ENCODE measurements at places on chromosomes 4 and X.

GRCh38 chr4:3044870-3045819 lies 29.2 kb downstream of the HTT-AS start:
- no peak for DNase-seq

GRCh38 chr4:165085946-165086345 lies 26.7 kb downstream of the TMEM192 start:
- no peak for DNase-seq

GRCh38 chr4:189420572-189420971 lies 520.1 kb upstream of the FRG1 start:
- no peak for DNase-seq

- no peak for DNase-seq
These were observed 53.5 kb upstream of the SOD3 start for GRCh38 chr4:24741910-24742309.

DNA sequence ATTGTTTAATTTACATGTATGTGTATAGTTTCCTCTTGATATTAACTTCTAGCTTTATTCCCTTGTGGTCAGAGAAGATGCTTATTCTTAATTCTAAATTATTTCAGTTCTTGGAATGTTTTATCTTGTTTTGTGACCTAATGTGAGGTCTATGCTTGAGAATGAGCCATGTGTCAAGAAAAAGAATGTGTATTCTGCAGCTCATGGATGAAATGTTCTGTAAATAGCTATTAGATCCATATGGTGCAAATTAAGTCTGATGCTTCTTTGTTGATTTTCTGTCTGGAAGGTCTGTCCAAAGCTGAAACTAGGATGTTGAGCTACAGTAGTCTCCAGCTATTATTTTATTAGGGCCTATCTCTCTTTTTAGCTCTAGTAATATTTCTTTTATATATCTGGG lies 187.3 kb upstream of the RASGEF1B start:
- DNase-seq, result no peak

GRCh38 chr4:768995-769394 lies 56.9 kb downstream of the CPLX1 start:
- no peak for DNase-seq

DNA sequence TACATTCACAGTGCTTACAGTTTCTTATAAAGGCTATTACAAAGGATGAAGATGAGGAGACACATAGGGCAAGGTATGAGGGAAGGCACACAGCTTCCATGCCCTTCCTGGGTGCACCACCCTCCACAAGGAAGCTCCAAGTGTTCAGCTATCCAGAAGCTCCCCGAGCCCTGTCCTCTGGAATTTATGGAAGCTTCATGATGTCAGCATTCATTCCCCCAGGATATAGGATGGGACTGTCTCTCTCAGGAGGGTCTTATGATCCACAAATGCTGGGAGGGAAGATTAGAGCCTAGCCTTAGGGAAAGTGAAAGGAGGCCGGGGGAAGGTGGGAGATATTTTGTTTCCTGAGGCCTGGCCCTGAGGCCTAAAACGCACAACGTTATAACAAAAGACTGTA lies 236.0 kb downstream of the ANK2 start:
- DNase-seq, result no peak

DNA sequence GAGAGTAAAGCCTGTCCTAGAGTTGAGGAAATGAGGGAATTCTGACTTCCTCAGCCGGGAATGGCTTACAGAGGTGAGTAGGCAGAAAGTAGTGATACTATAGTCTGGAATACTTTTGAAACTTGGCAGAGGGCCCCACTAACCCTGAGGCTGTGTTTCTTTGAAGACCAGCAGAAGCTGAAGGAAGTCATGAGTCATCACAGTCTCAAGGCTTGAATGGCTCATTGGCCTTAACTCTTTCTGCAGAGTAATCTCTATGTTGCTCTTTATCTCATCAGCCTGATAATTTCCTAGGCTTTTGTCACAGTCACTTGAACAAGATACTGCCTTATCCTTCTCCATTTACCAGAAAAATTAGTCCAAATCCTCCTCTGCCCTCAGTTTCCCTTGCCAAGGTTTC lies 80.8 kb downstream of the ANKRD50 start:
- peak; percentile 33 for DNase-seq

GRCh38 chrX:36983831-36984230 lies 24.3 kb upstream of the FAM47C start:
- no peak for DNase-seq

GRCh38 chr4:31416498-31416897 lies 696.3 kb downstream of the PCDH7 start:
- DNase-seq, result no peak

DNA sequence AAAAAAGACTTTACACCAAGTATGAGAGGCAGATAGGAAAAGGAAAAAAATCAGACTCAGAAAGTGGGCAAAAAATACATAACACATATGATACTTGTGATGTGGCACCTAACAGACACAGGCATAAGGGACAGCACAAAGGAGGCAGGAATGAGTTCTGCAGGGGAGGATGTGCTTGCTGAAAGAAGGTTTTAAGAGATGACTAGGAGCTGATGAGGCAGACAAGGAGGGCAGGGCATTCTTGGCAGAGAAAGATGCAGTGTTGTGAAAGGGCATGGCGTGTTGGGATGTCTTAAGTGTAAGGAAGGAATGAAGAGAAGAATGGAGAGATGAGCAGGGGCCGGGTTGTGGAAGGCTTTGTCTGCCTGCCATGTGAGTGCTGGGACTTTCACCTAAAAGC lies 49.7 kb upstream of the TMEM154 start:
- peak; percentile 24 for DNase-seq

GRCh38 chr4:136811496-136812077 lies 720.7 kb downstream of the PCDH18 start:
- DNase-seq, result no peak

GRCh38 chrX:31580227-31580626 lies 508.4 kb upstream of the FTHL17 start:
- no peak for DNase-seq

GRCh38 chrX:30488092-30488491 lies 89.5 kb downstream of the TASL start:
- DNase-seq, result no peak

DNA sequence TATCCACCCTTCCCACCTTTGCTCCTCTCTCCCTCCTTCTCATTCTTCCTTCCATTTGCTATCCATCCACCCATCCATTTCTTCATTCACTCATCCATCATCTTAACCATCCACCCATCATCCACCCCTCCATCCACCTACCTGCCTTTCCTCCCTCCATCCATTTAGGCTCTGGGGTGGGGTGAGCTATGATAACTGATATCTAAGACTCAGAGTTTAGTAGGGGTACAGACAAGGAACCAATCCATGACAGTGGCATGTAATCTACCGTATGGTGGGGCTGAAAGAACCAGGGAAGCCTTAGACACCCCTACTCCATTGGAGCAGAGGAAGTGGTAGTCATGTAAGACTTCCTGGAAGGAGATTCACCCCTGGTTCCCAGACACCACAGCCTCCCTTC lies 23.2 kb downstream of the PSAPL1 start:
- DNase-seq, result no peak

GRCh38 chr4:119750771-119751170 lies 122.2 kb upstream of the PDE5A start:
- no peak for DNase-seq

DNA sequence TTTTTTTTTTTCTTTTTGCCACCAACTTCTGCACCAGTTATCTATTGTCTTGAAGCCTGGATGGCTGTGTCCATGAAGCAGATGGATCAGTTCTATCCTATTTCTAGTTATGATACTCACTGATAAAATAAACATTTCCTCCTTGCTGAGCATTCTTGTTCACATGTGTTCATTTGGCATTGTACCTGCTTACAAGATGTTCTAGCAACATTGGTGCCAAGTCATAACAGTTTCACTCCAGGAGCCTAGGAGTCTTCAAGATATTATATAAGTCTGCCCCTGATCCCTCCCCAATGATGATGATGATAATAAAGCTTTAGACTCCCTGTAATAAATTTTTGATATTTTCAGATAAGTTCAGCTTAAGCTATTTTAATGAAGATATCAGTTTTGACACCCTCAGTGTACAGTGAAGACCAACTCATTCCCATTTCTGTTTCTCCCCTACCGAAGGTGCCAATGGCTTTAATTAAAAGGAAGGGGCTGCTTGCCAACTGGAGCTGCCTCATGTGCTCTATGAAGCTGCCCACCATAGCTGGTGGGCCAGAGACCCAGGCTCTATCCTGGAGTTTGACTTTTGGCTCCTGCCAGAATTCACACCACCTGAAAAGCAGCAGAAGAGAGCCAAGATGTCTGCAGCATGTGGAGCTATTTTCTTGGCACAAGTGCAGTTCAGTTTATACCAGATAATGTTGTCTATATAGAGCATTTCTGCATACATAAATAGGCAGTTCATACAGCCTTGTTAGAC lies 265.4 kb upstream of the TET2 start:
- DNase-seq, result no peak

DNA sequence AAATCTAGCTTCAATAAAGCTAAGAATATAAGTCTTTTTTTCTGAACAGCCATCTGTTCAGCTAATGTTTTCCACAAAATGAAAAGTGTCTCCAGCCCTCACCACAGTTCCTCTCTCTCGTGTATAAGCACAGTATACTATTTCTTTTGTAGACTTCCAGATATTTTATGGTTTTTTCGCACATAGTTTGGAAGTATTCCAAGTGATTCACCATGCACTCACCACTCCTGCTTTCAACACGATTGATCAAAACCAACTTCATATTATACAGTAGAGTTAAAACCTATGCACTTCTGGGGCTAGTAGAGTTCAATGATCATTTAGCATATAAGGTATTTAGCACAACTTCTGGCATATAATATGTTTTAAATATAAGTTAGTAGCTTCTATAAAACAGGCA lies 105.8 kb upstream of the DCAF12L1 start:
- no peak for DNase-seq

GRCh38 chrX:133771086-133771646 lies 214.2 kb downstream of the GPC3 start:
- no peak for DNase-seq

- peak; percentile 17 for DNase-seq
These were observed 38.7 kb downstream of the KDM5C start for GRCh38 chrX:53186351-53186750.

DNA sequence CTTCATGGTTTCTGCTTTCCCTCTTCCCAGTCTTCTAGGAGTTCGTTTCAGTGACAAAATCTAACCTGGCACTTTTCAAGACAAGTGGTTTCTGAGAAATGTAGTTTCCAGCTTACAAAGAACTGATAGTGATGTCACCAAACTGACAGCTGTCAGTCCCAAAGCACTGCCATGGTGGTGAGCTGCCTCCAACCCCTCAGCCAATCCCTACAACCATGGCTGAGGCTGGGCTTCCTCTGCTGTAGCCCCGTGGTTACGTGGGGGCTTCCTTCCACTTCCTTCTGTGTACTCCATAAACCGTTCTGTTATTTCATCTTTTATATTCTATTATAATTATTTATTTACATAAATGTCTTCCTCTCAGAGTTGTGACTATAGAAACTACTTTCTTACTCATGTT lies 198.6 kb upstream of the AGA start:
- no peak for DNase-seq

- no peak for DNase-seq
These were observed 41.5 kb downstream of the DTHD1 start for GRCh38 chr4:36322921-36323354.

- DNase-seq, result no peak
These were observed 260.5 kb downstream of the TMA16 start for GRCh38 chr4:163755013-163755412.

GRCh38 chr4:10879411-10880110 lies 195.0 kb upstream of the CLNK start:
- no peak for DNase-seq

DNA sequence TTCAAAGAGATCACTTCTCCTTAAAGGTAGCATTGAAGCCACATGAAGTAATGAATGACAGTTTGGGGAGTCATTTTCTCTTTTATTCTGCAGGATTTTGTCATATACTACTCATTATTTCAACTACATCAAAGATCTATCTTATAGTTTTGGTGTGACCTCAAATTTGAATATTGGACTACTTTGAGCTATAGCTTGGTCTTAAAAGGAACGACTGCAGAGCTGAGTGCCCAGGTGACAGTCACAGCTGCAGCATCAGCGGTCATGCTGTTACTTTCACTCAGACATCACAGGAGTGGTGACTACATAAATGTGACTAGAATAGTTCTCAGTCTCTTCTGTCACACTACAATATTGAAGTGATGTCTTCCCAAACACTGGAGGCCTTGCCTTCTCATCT lies 10.7 kb upstream of the SPCS3 start:
- no peak for DNase-seq
